ENCODE measurements at places on chromosomes 11 and 22.

GRCh38 chr11:64347193-64347867 lies 7.3 kb downstream of the CCDC88B start:
- no peak for DNase-seq

DNA sequence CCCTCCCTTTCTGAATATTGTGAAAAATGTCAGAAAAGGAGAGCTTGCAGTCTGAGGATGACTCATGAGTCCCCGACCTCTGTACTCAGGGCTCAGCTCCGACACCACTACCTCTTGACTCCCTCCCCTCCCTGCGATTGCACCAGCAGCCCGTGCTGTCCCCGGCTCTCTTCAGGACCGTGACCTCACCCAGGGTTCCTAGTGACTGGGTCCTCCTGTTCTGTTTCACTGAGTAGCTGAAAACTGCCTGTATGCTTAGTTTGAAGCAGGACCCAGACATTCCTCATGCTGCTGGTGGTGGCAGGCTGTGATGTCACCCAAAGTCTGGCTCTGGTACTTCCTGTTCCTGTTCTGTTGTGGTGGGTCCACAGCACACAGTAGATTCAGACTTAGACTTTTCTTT lies 11.7 kb downstream of the PHRF1 start:
- peak; percentile 49 for DNase-seq

DNA sequence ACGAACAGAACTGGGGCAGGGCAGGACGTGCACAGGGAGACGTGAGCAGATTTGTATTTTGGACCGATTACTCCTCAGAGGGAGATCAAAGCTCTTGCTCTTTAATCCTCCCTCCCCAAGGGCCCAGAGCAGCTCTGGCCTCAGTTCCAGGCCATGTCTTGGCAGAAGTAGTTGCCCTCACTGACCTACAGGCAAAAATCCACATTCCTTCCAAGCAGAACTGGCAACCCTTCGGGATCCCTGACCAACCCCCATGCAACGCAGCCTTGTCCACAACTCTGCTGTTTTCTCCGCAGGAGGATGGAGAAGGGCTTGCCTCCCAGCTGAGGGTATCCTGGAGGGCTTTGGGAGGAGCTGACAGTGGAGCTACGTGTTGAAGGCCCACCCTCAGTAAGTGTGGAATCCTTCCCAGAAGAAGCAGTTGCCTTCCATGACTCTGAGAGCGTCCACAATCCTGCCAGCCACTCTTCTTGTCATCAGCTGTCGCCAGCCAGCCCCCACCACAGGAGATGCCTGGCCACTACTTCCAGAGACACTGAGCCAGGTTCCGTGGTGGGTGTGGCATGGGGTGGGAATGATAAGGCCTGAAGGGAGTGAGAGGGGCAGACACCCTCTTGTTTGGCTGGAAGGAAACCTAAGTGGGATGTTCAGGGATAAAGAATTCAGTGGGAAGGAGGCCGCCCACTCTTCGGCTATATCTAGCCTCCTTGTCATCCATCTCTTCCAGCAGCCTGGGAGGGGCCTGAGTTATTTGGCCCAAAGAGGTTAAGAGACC lies 68.1 kb downstream of the PDE2A start:
- DNase-seq = no peak

DNA sequence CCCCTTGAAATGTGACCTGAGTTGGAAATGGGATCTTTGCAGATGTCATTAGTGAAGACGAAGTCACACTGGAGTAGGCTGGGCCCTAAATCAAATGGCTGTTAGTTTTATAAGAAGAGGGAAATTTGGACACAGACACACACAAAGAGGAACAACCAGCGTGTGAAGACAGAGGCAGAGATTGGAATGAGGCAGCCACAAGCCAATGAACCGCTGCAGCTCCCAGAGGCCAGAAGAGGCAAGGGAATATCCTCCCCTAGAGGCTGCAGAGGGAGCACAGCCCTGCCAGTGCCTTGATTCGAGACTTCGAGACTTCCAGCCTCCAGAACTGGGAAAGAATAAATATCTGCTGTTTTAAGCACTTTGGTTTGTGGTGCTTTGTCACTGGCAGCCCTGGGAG lies 484.5 kb downstream of the MN1 start:
- no peak for DNase-seq

DNA sequence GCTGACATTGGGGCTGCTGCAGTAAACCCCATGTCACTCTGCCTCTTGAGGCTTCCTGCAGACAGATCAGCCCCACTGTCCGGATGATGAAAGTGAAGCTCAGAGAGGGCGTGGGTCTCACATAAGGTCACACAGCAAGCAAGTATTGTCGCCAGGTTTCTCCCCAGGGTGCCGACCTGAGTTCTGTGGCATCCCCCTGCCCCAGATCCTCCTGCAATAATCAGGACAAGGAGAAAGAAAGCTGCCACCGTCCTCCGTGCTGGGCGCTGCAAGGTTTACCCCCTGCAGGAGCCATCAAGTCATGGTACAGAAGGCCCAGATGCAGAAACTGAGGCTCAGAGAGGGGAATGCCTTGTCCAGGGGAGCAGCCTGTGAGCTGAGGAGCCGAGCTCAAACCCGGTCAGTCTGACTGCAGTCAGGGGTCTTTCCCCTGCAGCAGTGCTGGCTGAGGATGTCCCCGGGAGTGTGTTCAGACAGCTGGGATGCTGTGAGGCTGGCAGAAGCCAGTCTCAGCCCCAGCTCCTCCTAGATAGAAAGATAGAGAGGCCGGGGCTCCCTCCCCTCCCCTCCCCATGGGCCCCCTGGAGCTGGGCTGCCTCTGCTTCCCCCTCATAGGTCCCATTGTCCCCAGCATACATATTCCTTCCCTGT lies 13.2 kb downstream of the EMID1 start:
- DNase-seq = no peak

DNA sequence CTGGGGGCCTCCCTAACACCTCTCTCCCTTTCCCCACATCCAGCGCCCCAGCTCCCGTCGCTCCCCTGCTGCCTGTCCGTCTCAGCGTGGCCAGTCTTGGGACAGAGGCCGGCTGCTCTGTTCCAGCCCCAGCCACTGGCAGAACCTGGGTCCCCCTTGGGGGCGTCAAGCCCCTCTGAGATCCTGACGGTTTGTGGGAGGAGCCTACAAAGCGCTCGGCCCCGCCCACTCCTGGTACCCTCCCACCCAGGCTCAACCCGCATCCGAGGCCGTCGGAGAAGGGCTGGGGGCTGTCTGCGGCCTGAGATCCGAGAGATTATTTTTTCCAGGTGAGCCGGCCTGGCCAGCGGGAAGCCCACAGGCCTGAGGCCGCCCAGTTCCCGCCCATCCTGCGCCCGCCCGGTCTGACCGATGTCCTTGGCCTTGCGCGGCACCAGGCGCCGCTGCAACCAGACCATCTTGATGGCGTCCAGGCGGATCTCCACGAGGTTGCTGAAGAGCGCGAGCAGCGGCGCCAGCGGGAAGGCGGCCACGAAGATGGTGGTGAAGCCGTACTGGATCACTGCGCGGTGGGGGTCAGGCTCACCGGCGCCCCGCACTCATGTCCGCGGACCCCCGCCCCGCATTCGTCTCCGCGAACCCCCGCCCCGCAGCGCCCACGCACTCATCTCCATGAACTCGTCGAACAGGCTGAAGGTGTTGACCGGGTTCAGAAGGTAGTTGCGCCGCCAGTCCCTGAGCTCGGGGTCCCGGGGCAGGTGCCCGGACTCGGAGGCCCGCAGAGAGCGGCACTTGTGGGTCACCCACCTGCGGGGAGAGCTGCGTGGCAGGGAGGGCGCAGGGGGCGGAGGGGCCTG lies 5.5 kb upstream of the SIGIRR start:
- DNase-seq = no peak

- no peak for DNase-seq
Observed at GRCh38 chr11:65429068-65429681, 6.6 kb downstream of the NEAT1 start.

DNA sequence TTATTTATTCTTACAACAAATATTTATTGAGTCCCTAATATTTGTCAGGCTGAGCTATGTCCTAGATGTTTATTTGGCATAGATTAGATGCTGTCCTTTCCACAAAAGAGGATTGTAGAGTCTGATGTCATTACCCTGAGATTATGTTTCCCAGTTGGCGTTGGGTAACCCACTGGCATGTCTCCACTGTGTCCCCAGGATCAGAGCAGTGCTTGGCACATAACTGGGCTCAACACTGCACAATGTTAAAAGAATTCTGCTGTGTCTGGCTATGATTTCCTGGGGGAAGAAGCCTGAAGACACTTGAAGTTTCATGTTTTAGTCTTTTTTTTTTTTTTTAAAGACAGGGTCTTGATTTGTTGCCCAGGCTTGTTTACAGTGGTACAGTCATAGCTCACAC lies 4.0 kb downstream of the RCN1 start:
- no peak for DNase-seq

DNA sequence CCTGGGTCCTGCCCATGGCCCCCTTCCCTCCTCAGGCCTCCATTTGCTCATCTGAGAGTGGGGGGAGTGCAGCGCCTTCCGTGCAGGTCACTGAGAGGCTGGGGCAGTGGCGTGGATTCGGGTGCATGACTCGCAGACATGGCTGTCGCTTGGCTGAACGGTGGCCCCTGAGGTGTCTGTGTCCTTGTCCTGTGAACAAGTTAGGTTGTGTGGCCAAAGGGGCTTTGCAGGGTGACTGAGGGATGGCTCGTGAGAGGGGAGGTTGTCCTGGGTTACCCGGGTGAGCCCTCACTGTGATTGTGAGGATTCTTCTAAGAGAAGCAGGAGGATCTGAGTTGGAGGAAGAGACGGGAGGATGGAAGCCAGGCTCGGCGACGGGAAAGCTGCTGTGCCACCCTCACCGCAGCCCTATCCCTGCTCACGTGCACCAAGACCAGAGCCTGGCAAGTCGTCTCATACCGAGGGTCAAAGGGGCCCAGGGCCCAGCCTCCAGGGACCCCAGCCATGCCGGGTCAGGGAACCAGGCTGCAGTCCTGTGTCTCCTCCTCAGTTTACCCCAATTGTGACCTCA lies 79.1 kb downstream of the KCNQ1 start:
- no peak for DNase-seq

- no peak for DNase-seq
Observed at GRCh38 chr11:61679296-61679695, 895 bp upstream of the DAGLA start.

- no peak for DNase-seq
Observed at GRCh38 chr22:43878079-43878795, 13.6 kb downstream of the PNPLA5 start.

GRCh38 chr11:45321031-45321595 lies 35.0 kb upstream of the SYT13 start:
- DNase-seq = no peak

DNA sequence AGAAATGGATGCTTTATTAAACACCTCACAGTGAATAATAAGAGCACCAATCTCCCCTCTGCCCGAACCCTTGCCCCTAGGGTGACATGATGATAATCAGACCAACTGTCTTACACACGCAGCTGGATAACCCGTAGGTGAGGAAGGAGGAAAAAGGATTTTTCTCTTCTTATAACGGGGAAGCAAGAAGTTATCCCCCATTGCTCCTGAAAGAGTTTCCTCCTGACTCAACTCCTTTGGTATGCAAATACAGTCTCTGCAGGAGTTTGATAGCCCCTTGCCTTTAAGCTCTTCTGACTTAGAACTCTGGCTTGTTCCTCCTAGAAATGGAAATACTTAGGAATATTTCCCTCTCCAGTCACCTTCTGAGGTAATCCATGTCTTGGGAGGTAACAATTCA lies 455.8 kb downstream of the TMEM135 start:
- DNase-seq = no peak

GRCh38 chr11:86799680-86800075 lies 664 bp upstream of the PRSS23 start:
- no peak for DNase-seq

DNA sequence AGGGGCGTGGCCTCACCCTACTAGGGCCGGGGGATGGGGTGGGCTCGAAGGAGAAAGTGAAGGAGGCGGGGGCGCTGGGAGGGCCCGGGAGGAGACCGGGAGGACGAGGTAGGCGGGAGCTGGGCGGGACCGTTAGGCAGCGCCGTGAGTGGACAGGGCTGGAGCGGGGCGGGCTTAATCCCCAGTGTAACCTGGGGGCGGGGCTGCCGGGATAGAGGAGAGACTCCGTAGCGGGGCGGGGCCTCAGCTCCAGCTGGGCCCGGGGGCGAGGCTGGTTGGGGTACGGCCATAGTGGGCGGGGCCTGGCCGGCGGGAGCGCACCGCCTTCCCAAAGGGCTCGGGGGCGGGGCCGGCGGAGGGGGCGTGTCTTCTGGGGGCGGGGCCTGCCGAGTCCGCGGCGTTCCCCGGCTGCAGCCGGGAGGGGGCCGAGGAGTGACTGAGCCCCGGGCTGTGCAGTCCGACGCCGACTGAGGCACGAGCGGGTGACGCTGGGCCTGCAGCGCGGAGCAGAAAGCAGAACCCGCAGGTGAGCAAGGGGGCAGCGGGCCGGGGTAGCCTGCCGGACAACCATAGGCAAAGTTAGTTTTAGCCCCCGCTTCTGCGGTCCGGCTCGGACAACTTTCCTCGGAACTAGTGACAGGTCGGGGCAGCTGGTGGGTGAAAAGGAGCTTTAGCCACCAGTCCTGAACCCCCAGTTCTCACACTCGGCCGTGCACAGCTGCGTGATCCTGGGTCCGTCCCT lies at the start of gene CD82:
Gene CD82, plus strand, starts transcription at position 453 of the 742 bp plus-strand sequence. CDS start 29,000 bp downstream, outside the sequence.
- DNase-seq = peak; percentile 98

DNA sequence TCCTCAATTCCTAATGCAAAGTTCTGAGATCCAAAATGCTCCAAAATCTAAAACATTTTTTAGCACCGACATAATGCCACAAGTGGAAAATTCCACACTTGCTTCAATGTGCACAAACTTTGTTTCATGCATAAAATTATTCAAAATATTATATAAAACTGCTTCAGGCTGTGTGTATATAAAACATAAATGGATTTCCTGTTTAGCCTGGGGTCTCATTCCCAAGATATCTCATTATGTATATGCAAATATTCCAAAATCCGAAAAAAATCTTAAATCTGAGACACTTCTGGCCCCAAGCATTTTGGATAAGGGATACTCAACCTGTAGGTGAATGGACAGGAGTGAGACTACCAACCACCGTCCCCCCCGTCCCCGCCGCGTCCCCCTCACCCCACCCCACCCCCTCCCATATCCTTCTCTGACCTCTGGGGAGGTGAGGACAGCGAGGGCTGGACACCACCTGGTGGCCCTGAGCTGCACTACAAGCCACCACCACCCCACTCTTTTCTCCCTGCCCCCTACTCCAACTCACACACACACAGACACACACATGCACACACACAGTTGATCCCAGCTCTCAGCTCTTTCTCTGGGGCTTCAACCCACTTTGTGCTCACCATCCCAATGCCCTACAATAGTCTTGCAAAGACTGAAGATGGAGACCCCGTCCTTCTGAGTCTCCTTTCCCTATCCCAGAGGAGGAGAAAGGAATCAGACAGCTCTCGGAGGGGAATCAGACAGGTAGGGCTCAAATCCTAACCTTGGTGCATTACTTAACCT lies 101.0 kb downstream of the PDE2A start:
- no peak for DNase-seq

GRCh38 chr11:46338988-46339666 lies 8.1 kb upstream of the DGKZ start:
- no peak for DNase-seq

All from stimulated activated CD8-positive, alpha-beta memory T cell treated with anti-CD3 and anti-CD28 coated beads, Interleukin-15, amount 100 ng/mL, for 4 hours (primary cell).